ENCODE measurements at places on chromosomes 7 and 10.

DNA sequence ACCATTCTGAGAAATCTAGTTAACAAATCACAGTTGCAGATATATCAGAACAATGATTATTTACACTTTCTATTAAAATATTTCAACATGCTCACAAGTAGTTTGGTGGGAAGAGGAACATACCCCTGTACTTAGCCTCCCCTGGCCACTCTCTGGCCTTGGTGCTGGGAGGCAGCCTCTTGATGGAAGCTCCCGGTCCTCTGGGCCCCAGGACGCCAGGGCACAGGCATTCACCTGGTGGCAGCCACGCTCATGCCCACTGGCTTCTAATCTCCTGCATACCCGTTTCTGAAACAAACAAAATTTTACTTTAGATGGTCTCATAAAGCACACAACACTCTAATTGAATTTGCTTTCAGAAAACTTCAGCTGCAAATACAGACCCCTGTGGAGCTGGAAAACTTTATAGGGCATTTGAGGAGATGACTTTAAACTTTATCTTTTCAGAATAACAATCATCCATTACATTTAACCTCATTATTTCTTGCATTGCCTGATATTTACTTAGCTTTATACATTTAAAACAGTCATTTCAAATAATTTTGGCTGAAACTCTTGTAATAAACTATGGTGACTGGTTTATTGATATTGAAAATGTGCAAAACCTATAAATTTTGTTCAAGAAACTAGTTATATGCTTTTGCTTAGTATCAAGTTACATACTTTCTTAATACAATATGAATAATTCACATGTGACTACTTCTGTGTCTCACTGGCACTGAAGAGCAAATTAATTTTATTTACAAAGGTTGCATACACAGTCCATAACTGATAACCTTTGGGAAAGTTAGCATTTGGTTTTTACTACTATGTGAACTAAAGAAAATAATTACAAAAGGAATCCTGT is 30.8 kb downstream of the C10orf143 start:
- no peak for DNase-seq

- DNase-seq = peak; percentile 31
Observed at GRCh38 chr10:13769946-13770345, 183.2 kb downstream of the PRPF18 start.

DNA sequence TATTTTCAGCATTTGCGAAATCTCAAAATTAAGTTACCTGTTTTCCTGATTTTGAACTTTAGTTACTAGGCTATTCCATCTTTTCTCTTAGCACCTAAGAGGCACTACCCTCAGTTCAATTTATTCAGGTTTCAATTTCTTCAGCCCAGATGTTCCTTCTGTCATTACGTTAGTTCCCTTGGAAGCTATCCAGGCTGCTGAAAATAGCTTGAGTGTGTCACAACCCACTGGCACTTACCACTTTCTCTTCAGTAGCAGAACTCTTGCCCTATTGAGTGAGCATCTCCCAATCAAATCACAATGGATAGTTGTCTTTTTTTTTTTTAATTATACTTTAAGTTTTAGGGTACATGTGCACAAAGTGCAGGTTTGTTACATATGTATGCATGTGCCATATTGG is 332.7 kb upstream of the LRGUK start:
- no peak for DNase-seq

DNA sequence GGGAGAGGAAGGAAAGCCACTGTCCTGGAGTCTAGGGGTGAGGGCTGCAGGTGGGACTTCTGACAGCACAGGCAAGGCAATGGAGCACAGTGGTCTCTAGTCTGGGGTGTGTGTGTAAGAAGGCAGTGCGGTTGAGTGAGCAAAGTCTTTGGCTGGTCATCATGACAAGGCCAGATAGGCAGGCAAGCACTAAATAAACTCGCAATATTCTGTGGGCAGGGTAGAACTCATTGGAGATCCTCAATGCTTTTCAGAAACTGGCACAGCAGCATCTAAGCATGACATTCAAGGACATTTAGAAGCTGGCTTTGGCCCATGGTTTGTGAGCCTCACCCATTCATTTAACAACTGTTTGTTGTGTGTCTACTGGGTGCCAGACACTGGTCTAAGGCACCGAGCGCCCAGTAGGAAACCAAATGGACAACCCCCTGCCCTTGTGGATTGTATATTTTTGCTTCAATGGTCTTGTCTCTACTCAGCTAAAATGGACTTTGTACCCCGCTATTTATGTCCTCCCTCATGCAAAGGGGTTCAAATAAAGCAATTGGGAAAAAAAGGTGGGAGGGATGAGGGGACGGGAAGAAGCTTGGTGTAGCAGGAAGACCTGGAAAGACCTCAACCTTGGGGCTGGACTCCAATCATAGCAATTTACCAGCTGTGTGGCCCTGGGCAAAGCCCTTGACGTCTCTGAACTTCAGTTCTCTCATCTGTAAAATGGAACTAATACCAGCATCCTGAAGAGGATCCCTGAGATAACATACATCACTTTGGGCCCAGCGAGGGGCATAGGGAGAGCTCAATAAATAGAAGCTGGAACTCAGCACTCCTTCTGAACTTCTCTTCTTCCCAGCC is 116.0 kb downstream of the NEURL1 start:
- no peak for DNase-seq

DNA sequence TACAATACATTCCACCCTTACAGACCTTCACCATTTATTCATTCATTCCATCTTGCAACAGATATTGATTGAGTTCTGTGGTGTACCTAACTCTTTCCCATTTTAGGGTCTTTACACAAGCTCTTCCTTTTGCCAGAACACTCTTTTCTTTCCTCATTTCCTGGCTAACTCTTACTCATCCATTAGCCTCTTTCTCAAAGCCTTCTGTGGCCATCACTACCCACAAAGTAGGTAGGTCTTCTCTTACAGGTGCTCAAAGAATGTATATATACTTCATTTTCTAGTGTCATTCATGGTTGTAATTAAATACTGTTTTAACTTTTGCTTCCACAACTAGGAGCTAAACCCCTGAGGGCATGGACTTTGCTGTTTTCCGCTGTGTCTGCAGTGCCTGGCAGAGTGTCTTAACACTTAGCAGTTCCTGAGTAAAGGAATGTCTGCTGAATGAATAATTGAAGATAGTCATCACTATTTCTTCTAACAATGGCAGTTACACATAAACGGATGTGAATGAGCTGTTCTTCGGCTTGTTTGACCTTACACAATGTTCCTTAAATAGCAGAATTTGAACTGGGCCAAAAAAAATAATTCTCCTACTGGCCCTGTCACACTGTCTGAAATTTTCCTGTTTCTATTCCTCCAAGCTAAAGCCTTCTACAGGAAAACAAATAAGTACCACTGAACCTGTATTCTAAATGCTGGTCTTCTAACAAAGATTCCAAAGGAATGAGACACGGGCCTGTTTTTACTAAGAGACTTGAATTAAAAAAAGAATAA is 15.1 kb downstream of the BCAP29 start:
- DNase-seq = no peak

GRCh38 chr10:33893506-33893905 is 559.0 kb upstream of the NRP1 start:
- no peak for DNase-seq

DNA sequence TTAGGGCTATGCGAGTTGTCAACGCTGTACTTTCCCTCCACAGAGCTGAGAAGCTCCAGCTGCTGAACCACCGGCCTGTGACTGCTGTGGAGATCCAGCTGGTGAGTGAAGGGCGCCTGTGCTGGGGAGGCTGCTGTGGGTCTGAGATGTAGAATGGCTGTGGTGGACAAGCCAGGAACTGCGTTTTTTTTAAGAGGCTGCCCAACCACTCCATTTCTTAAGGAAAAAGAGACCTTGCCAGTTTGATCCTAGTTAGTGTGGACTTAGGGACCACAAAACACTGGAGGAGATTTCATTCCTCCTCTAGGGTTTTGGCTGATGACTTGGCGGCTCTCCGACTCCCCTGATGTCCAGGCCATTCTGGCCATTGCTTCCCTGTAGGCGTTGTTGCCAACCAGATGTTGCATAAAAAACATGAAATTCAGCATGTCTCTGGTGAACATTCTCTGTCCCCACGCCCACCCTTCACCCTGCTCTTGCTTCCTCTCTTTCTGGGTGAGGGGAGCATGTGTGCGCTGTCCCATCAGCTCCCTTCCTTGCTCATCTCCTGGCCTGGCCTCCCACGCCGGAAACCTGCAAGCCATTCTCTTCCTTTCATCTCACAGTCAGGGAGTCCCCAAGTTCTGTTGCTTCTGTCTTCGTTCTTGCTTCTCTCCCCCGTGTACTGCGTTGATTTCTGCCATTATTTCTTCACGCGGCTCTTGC is 30.9 kb downstream of the CRCP start:
- DNase-seq = no peak

- no peak for DNase-seq
Observed at GRCh38 chr7:20777377-20778062, 9.2 kb downstream of the SP8 start.

DNA sequence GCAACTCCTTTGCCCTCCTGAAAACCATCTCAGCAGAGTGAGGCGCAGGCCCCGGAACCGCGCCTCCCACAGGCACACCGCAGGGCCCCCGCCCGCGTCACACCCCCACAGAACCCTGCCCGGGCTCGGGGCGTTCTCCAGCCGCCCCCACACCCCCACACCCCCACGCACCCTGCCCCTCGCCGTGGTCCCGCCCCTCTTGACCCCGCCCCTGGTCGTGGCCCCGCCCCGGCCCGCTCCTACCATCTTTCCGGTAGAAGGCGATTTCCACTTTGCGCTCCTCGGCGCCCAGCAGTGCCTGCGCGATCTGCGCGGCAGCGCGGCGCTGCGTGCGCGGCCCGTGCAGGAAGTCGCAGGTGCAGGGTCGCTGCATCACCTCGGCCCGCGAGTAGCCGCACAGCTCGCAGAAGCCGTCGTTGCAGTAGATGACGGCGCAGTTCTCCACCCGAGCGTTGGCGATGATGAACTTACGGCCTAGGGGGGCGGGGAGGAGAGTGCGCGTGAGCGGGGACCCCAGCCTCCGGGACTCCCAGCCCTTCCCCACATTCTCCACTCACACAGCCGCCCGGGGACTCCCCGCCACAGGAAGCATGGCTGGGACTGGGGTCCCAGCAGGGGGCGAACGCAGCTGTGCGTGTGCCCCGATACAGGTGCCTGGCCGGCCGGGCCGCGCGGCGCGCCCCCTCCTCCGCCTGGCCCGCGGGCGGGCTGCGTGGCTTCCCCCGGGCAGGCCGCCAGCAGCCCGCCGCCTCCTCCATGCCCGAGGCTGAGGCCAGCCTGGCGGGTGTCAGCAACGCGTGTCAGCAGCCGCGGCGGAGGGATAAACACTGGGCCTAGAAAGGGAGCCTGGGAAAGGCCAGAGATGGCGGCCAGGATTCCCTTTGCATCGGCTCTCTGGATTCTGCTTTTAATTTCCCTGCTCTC is 3.4 kb downstream of the KCNH2 start:
- DNase-seq = no peak

DNA sequence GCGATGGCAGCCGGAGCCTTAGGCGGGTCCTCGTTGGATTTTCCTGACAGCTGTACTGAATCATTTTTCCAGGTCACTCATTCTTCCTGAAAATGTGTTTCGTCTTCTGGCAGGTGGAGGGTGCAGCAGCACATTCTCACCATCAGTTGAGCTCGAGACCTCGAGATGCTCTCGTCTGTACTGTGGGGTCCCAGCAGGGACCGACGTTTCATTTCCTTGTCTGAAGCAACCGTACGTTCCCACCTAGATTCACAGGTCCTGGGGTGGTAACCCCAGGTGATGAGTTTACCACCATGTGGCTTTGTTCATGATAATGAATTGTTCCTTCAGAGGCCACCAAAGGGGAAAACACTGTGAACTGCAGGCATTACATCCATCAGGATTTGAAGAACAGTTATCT is 298.5 kb upstream of the FOXK1 start:
- DNase-seq = no peak

- DNase-seq = no peak
Observed at GRCh38 chr10:132520177-132520811, 17.3 kb upstream of the INPP5A start.

- DNase-seq = no peak
Observed at GRCh38 chr7:64581926-64582894, 19.3 kb upstream of the ZNF680 start.

- no peak for DNase-seq
Observed at GRCh38 chr10:95334805-95335144, 44.0 kb upstream of the PDLIM1 start.

GRCh38 chr10:103457896-103458583 is 660 bp downstream of the CALHM1 start:
- DNase-seq = no peak

DNA sequence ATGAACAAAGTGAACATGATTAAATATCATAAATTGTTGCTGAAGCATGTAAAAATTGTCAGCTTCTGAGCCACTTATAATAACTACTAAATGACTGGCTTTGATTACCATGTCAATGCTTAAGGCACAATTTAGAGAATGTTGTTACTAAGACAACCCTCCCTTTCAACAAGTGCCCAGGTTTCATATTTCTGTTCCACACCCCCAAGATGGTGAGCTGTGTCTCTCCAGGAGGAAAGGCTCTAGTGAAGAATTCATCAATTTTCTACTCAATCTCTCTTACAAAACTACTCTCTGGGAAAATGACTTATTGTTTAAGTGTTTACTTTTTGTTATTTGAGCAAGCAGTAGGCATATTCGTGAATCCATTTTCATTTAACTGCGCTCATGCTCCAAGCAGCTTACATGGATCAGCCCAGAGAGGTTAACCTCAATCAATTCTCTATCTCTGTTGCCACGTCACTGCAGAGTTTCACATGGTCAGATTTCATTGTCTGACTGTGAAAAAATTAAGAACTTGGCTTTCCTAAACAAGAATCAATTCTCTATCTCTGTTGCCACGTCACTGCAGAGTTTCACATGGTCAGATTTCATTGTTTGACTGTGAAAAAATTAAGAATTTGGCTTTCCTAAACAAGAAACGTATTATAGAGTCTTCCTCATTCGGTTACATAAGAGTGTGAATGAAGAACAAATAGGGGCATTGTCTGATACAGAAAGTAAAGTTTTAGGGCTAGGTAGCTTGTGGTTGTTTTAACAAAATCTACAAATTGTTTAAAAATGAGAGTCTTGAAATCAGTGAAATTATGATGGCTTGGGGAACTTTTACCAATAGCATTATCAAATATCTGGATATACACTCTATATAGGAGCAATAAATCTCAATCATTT is 49.7 kb downstream of the CCDC71L start:
- no peak for DNase-seq

- no peak for DNase-seq
Observed at GRCh38 chr7:107815254-107815882, 12.3 kb upstream of the SLC26A3 start.

GRCh38 chr10:114729103-114729659 is 71.1 kb upstream of the ABLIM1 start:
- DNase-seq = no peak

Measured in SIG-M5 (cell line).